Effector memory CD8-positive, alpha-beta T cell (primary cell): ENCODE measurements at places on chromosomes 1 and 21.

- no peak for DNase-seq
- H3K27ac ChIP-seq: no peak overlapping the region
- no peaks in the 10 kb centered on the region for H3K4me1 ChIP-seq
- no peaks in the 10 kb centered on the region for H3K36me3 ChIP-seq
- no peak overlapping the region for H3K4me3 ChIP-seq
- H3K27me3 ChIP-seq: peaks cover 17% of the 10 kb centered on the region
These were observed 29.9 kb upstream of the ERRFI1 start for GRCh38 chr1:8055973-8056372.

- H3K4me3 ChIP-seq: no peak overlapping the region
- peaks cover 32% of the 10 kb centered on the region for H3K27me3 ChIP-seq
- no peak overlapping the region for H3K27ac ChIP-seq
These were observed 122.1 kb downstream of the LRIG2 start for GRCh38 chr1:113194846-113195830.

DNA sequence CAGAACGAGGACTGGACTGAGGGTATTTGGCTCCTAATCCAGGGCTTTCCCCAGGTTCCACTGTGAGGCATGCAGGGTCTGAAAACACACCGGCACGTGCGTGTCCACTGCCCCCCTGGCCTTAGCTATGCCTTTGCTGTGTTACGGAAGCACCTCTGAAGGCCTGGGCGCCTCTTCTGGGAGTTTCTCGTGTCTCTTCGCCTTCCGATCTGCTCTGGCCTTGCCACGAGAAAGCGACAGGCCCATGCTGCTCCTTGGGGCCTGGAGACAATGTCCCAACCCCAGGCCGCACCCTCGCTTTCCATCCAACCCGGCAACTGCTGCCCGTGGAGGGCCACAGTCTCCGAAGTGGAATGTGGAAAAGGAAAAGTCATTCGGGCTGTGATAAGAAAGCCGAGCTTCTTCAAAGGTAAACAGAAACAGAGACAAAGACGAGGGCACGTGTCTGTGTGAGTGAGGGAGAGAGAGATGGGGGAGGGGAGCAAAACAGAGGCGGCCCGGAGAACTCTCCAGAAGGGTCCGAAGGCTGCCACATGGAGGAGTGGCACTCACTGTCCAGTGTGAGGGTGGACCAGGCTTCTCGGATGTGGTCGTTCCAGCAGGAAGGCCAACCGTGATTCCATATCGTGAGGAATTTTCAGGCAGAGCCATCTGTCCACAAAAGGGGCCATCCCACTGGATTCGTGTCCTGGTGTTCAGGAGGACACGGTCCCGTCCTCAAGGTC is 3.4 kb upstream of the UMODL1 start:
- peaks cover 3% of the 10 kb centered on the region for H3K36me3 ChIP-seq
- no peak overlapping the region for H3K4me3 ChIP-seq
- peaks cover 35% of the 10 kb centered on the region for H3K4me1 ChIP-seq
- H3K27me3 ChIP-seq: peaks cover 23% of the 10 kb centered on the region

DNA sequence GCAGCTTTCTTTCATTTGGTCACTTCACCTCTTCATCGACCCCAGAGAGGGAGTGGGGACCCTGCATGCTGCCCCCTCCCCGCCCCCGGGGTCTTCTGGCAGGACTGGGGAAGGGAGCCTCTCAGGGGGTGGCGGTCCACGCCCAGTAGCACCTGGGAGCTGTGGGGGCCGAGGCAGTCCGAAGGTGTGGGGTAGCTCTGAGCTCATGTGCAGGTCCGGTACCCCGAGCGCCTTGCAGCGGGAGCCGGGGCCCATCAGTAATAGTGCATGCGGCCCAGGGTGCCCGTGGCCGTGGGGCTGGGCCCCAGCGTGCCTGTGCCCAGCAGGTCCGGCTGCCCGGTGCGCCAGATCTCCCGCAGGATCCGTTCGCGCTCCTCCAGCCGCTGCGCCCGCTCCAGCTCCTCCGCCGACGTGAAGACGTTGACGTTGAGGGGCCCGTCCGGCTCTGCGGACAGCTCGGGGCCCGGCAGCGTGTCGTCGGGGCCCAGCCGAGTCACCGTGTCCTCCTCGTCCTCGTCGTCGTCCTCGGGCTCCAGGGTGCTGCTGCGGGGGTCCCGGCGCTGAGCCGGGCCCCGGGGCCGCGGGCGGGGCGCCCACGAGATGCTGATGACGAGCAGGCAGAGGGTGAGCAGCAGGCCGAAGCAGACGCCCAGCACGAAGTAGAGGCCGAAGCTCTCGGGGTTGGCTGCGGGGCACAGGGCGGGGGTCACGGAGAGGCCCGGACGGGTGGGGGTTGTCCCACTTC is 1.2 kb downstream of the EVA1B start:
- peak overlapping the region; percentile 41 for H3K27ac ChIP-seq
- no peaks in the 10 kb centered on the region for H3K27me3 ChIP-seq

- peaks cover 23% of the 10 kb centered on the region for H3K36me3 ChIP-seq
- H3K27me3 ChIP-seq: peaks cover 6% of the 10 kb centered on the region
- no peak overlapping the region for H3K27ac ChIP-seq
- H3K4me3 ChIP-seq: no peak overlapping the region
- DNase-seq: no peak
- H3K4me1 ChIP-seq: peaks cover 8% of the 10 kb centered on the region
These were observed 3.3 kb upstream of the MAPKAPK2 start for GRCh38 chr1:206681359-206681758.

DNA sequence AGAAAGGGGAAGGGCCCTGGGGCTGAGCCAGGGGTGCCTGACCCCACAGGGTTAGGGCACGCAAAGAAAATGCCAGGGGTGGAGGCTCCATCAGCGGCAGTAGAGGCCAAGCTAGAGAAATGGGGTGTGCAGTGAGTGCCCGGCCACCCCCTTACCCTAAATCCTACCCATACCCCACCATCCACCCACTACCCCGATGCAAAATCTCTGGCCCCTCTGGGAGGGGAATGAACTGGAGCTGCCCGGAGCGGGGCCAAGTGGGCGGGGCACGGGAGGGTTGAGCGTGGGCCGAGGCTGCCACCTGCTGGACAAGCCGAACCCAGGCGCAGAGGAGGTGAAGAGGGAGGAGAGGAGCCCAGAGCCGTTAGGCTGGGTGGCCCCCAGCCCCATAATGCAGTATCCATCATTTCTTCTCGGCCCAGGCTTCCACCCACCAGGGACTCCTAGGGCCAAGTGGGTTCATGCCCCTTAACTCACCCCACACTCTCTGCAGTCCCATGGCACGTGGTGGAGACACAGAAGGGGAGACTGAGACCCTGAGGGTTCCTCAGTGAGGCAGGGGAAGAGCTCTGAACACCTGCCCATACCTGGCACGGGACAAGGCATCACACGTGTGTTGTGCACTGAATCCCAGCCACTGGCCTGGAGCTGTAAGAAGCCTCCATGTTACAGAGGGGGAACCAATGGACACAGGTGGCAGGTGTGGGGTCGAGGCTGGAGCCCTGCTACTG is 1.4 kb upstream of the C1QC start:
- peaks cover 71% of the 10 kb centered on the region for H3K27me3 ChIP-seq
- H3K4me3 ChIP-seq: no peak overlapping the region
- H3K27ac ChIP-seq: no peak overlapping the region
- peak; percentile 61 for DNase-seq

GRCh38 chr1:212683357-212683722 is 16.3 kb downstream of the BATF3 start:
- H3K4me3 ChIP-seq: peak overlapping the region; percentile 75
- H3K4me1 ChIP-seq: peaks cover 29% of the 10 kb centered on the region
- peaks cover 10% of the 10 kb centered on the region for H3K27me3 ChIP-seq
- DNase-seq: no peak
- peak overlapping the region; percentile 65 for H3K27ac ChIP-seq

DNA sequence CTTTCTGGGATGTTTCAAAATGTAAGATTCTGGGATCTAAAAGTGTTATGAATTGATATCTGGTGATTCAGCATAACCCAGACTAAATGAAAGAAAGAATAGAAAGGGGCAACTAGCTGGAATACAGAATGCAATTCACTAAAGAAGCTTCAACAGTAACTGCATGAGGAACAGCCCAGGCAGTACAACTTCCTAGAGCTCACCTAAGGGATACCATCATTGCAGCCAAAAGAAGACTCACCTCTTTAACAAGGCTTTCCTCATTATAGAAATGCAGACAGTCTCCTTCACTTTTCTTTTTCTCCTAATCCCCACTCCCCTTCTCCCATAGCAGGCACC is 6.3 kb downstream of the RGS5 start:
- no peak overlapping the region for H3K27ac ChIP-seq
- DNase-seq: no peak
- no peak overlapping the region for H3K4me3 ChIP-seq

GRCh38 chr1:201726700-201727099 is 102.3 kb upstream of the IPO9 start:
- DNase-seq: no peak
- H3K27ac ChIP-seq: no peak overlapping the region
- H3K36me3 ChIP-seq: no peaks in the 10 kb centered on the region
- H3K4me1 ChIP-seq: no peaks in the 10 kb centered on the region

GRCh38 chr1:230979952-230980351 is 1.1 kb downstream of the ARV1 start:
- peak overlapping the region; percentile 93 for H3K27ac ChIP-seq
- peaks cover 35% of the 10 kb centered on the region for H3K4me1 ChIP-seq
- H3K36me3 ChIP-seq: peaks cover 27% of the 10 kb centered on the region
- no peaks in the 10 kb centered on the region for H3K27me3 ChIP-seq
- peak overlapping the region; percentile 94 for H3K4me3 ChIP-seq

DNA sequence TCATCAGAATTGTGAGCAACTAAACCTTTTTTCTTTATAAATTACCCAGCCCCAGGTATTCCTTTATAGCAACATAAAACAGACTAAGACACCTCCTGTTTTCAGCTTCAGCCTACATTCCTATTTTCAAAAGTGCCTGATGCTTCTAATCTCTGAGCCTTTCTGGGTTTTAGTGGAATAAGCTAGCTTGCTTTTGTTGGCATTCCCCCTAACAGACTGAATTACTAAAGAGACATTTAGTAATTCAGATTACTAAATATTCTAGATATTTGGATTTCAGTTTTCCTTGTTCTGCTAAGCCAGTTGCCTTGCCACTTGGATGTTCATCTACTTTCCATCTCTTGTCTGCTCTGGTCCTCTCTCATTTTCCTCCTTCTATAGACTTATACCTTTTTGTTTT is 10.5 kb upstream of the GNG12 start:
- H3K27me3 ChIP-seq: peaks cover 42% of the 10 kb centered on the region
- H3K27ac ChIP-seq: no peak overlapping the region
- H3K36me3 ChIP-seq: no peaks in the 10 kb centered on the region
- no peak overlapping the region for H3K4me3 ChIP-seq
- DNase-seq: no peak

DNA sequence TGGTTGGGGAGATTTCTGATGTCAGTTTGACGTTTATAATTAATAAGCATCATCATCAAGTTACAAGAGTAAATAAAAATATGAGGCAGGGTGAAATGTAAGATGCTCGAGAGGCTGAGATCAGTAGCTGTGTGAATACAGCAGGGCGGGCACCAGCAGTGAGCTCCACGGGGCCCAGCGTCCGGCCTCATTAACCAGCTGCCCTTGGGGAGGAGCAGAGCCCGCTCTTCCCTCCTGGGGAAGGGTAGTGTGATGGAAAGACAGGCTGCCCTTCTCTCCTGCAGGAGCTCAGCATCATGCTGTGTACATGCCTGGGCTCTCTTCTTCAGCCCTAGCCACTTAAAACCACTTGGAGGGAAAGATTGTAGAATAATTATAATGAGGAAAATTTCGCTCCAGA is 23.4 kb downstream of the PDE9A start:
- H3K27ac ChIP-seq: no peak overlapping the region
- peaks cover 31% of the 10 kb centered on the region for H3K27me3 ChIP-seq
- no peak for DNase-seq

GRCh38 chr1:34342334-34342733 is 165.6 kb downstream of the C1orf94 start:
- no peak for DNase-seq
- H3K4me1 ChIP-seq: no peaks in the 10 kb centered on the region
- no peak overlapping the region for H3K27ac ChIP-seq

GRCh38 chr1:59422921-59423575 is 126.2 kb downstream of the FGGY start:
- no peaks in the 10 kb centered on the region for H3K27me3 ChIP-seq
- no peak overlapping the region for H3K4me3 ChIP-seq
- peaks cover 4% of the 10 kb centered on the region for H3K4me1 ChIP-seq

DNA sequence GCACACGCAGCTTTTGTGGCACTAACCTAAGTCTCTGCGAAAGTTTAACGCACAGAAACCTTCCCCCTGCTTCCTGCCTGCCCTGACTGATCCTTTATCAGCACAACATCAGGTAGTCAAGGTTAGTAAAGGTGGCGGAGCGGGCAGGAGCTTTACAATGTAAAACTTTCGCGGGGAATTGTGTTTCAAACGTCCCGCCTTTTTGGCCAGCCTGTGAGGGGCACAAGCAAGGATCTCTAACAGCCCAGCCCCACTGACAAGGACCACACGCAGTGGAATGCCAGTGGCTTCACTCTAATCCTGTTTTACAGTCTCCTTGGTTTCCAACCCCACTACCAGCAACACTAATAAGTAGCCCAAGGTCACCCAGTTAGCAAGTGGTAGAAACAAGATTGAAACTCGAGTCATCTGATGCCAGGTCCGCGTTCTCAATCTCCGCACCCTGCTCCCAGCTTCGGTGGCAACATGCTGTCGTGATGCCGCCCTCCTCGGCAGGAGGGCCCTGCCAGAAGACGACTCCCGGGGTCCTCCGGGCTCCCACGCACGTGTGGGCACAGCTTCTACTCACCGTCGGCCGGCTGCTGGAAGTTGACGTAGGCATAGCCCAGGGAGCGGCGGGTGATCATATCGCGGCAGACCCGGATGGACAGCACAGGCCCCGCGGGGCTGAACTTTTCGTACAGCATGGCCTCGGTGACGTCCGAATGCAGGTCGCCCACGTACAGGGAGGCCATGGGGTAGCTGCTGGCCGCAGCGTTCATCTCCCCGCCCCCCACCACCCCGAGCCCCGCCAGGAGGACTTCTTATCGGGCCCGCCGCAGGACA is 1.2 kb downstream of the PABPC4 start:
- peak overlapping the region; percentile 92 for H3K27ac ChIP-seq
- peak; percentile 51 for DNase-seq
- peak overlapping the region; percentile 92 for H3K4me3 ChIP-seq
- H3K27me3 ChIP-seq: no peaks in the 10 kb centered on the region
- H3K4me1 ChIP-seq: peaks cover 31% of the 10 kb centered on the region

GRCh38 chr1:77316006-77316405 is 34.2 kb downstream of the AK5 start:
- DNase-seq: no peak
- no peak overlapping the region for H3K4me3 ChIP-seq
- H3K27ac ChIP-seq: no peak overlapping the region
- H3K27me3 ChIP-seq: peaks cover 37% of the 10 kb centered on the region

GRCh38 chr1:31701091-31701736 is 2.6 kb downstream of the COL16A1 start:
- peaks cover 38% of the 10 kb centered on the region for H3K4me1 ChIP-seq
- H3K27me3 ChIP-seq: no peaks in the 10 kb centered on the region
- no peak overlapping the region for H3K4me3 ChIP-seq
- peak; percentile 16 for DNase-seq
